HCEC 1CT (cell line): ENCODE measurements at places on chromosomes 11 and 22.

DNA sequence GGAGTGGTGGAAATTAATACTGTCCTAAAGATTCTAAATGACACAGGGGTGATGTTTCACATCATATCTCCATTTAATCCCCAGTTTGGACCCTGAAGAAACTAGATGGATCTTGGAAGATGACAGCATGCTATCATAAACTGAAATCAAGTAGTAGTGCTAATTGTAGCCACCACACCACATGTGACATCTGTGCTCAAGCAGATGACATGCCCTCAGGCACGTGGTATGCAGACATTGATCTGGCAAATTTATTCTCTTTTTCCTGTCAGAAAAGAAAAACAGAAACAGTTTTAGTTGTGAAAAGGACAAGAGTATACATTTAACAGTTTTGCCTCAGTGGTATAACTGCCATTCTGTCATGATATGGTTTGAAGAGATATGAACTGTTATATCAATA, 52.9 kb upstream of the PGR start:
- DNase-seq, result no peak

GRCh38 chr11:111954154-111954553, 17.0 kb downstream of the DIXDC1 start:
- no peak for DNase-seq

- DNase-seq, result no peak
These were observed 576 bp upstream of the SC5D start for GRCh38 chr11:121291896-121292494.

DNA sequence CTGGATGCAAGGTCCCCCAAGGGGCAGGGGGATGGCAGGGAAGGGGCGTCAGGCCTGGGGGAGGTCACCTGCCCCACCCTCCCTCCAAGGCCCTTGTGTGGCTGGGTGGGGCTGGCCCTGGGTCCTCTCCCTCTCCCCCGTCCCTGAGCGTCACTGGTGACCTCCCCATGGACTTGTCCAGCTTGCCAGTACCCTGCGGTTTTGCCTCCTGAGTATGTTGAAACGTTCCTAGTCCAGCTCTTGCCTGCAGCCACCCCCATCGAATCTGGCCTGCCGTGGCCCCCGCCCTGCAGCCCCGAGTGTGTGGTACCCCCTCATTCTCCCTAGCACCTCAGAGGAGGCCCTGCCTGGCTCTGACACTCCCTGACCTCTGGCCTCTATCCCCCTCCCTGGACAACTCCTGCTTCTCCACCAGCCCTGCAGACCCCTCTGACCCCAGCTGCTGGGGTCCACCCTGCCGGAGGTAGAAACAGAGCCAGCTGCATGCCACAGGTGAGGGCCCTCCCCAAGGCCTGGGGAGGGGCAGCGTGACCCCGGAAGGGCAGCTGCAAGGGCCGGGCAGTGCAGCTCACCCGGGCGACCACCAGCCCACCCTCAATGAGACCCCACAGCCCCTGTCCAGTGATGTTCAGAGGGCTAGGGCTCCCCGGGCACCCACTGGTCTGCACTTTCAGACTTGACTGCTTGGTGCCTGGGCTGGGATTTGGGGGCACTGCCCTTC, 4.1 kb upstream of the MUC6 start:
- DNase-seq, result peak; percentile 5

- no peak for DNase-seq
These were observed 182.3 kb downstream of the DSCAML1 start for GRCh38 chr11:117614728-117615127.

GRCh38 chr11:44306918-44307244, 3.1 kb downstream of the ALX4 start:
- no peak for DNase-seq

DNA sequence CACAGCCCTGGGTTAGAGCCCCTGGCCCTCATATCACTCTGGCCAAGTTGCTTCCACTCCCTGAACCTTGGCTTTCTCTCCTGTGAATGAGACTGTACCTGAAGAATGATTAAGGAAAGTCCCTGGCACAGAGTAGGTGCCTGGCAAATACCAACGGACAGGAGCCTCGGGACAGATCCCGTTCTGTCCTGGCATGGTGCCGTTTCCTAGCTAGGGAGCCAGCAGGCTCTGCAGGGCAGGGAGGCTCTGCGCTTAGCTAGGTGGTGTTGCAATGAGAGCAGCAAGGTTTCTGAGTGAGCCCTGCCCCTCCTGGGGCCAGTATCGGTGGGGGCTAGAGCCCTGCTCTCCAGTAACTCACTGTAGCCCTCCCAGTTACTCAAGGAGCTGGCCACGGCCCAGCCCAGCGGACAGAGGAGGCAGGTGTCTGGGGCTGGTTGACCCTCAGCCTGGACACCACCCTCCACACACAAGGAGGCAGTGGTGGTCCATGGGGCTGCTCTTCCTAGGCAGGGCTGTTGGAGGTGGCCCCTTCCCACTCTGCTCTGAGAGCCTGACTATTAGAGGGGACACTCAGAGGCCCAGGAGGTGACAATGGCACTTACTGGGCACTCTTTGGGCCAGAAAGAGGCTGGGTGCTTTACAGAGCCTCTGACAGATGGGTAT, 74.4 kb downstream of the NFAM1 start:
- DNase-seq, result no peak

DNA sequence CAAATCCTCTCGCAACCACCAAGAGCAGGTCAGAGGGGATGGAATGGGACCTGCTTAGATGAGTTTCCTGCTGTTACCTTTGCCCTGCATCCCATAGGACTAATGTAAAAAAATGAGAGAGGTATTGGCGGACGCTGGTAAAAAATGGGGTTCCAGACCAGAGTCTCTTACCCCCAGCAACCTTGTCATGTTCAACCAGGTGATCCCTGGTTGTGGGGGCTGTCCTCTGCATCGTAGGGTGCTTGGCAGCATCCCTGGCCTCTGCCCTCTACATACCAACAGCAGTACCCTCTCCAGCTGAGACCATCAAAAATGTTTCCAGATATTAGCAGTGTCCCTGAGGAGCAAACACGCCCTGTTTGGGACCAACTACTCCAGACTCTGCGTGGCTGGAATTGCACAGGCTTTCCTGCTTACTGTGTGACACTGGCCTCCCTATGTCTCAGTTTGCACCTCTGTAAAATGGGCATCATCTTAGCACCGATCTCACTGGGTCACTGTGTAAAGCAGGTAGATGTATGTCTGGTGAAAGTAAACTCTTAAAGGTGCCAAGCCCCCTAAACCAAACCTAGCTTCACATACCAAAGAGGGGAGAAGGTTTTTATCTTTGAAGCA, 1.5 kb downstream of the APOL6 start:
- no peak for DNase-seq

GRCh38 chr22:21919526-21920307, 32.9 kb downstream of the PPM1F start:
- DNase-seq, result no peak

DNA sequence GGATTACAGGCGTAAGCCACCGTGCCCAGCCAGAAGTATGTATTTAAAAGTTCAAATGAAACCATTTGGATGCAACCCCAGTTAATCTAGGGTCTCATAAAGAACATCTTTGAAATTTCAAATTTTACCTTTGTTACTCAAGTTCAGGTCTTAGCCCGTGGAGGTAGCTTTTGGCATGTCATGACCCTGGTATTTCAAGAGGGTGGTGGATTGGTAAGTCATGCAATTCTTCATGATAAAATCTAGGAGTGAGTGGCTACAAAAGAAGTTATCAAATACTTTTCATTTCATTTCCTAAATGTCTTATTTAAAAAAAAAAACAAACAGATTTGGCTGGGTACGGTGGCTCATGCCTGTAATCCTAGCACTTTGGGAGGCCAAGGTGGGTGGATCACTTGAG, 80.6 kb downstream of the ABTB2 start:
- no peak for DNase-seq

GRCh38 chr22:46012182-46012880, 35.4 kb upstream of the WNT7B start:
- no peak for DNase-seq

GRCh38 chr11:130358398-130358797, 43.7 kb upstream of the ZBTB44 start:
- DNase-seq, result no peak

GRCh38 chr11:5705688-5706087, 16.1 kb downstream of the TRIM22 start:
- peak; percentile 27 for DNase-seq

GRCh38 chr11:64492561-64492960, 98.5 kb upstream of the SLC22A12 start:
- no peak for DNase-seq

DNA sequence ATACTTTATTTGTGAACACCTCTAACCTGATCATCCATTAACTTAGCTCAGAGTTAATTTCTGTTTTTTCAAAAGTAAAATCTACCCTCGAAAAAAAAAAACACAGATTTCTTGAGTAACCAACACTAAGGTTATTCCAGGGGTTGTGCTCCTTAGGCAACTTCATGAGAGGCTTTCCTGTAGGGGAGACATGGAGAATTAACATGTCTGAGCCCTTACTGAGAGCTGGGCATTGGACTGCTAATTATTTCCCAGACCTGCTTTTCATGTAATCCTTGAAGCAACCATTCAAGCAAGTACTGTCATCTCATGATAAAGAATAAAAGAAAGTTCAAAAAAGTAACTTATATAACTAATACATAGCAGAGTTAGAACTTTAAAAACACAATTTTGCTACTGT, 13.5 kb upstream of the UPB1 start:
- DNase-seq, result no peak

GRCh38 chr11:120613264-120614226, 102.0 kb downstream of the GRIK4 start:
- no peak for DNase-seq

- no peak for DNase-seq
These were observed 5.1 kb downstream of the PRAME start for GRCh38 chr22:22553735-22554586.

DNA sequence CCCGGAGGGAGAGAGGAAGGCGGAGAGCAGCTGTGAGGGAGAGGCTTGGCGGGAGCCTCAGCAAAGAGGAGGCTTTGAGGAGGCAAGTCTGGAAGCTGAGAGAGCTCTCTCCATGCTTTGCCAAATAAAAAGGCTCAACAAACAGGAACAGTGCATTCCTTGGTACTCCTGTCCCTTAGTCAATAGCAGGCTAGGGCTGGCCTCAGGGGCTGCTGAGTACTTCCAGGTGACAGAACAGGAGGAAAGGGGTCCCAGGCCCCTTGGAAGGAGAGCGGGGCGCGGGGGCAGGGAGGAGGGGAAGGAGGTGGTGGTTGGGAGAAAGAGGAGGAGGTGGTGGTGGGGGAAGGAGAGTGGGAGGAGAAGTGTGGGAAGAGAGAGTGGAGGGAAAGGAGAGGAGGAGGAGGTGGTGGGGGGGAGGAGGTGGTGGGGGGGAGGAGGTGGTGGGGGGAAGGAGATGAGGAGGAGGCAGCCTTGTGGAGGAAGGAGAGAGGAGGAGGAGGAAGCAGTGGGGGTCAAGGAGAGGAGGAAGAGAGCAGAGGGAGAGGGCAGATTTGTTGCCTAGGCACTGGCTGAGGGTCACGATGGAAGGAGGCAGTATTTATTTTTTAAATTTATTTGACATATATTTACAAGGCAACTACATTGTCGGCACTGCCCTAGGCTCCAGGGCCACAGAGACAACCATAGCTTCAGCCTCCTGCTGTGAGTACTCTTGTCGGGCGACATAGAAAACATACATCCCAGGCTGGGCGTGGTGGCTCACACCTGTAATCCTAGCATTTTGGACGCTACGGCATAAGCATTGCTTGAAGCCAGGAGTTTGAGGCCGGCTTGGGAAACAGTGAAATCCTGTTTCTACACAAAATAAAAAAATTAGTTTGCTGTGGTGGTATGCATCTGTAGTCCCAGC, 74.2 kb upstream of the ZBED5 start:
- DNase-seq, result no peak

DNA sequence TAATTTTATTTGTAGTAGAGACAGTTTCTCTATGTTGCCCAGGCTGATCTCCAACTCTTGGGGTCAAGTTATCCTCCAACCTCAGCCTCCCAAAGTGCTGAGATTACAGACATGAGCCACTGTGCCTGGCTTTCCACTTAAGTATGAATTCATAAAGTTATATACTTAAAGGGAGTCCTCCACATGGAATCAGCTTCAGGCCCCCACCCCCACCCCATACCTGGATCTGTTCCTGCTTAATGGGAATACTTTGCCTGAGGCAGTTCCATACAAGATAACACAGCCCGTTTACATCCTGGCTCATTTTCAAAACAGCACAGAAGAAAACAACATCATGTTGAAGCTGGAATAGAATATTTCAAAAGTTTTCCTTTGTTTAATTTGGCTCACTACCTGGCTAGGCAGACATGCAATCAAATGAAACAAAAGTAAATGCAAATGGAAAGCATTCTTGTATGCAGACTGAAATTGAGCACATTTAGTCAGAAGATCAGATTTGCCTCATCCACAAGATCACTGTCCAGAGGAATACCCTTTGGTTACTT, 82.4 kb downstream of the FAT3 start:
- DNase-seq, result no peak

GRCh38 chr22:40728731-40729189, 49.5 kb downstream of the MCHR1 start:
- no peak for DNase-seq

GRCh38 chr11:58524232-58525036, 16.5 kb upstream of the OR5B21 start:
- peak; percentile 81 for DNase-seq

GRCh38 chr22:36937319-36938027, 24.0 kb downstream of the CSF2RB start:
- DNase-seq, result no peak

- DNase-seq, result no peak
These were observed 104.9 kb downstream of the ARFGAP2 start for GRCh38 chr11:47071791-47072261.

DNA sequence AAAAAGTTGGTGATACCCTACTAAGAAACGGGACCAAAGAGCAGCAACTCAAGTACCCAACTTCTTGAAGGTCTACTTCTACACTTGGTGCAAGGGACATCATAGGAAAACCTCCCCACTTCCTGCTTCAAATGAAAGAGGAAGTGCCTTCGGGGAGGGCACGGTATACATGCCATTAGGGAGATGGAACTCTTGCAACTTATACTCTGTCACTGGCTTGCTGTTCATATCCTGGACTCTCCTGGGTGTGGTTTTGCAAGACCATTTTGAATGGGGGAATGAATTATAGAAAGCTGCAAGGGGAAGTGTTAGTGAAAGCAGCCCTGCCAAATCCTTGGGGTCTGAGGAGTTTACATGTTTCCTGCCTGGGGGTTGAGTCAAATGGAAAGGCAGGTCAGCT, 41.9 kb downstream of the CSNK2A3 start:
- no peak for DNase-seq

DNA sequence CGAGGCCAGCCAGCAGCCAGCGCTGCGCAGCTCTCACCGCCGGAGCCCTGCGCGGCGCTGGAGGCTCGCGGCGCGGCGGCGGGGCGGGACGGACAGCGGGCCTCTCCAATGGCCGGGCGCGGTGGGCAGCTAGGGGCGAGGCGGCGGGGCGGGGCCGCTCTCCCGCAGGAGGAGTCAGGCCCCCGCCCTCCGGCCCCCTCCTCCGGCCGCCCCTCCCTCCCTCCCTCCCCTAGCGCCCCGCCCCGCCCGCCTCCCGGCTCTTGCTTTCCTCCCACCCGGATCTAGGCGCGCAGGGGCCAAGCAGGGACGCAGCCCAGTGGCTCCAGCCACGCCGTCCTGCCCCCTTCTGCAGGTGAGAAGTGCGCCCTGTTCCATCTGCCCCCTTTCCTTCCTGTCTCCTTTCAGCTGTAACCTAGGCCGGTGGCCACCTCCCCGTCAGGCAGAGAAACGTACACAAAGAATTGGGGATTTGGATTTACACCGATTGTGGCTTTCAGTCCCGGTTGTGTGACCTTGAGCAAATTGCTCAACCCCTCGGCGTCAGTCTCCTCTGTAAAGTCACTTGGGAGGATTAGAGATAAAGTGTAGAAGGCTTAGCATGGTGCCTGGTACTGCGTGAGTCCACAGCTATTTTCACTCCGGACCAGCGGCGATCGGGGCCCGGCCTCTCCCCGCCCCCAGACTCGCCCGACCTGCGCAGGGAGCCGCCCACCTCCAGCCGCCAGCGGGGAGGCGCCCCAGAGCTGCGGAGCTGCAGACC, at the start of gene FZD4:
Gene FZD4, minus strand, starts transcription at position 35 of the 760 bp plus-strand sequence. CDS start 310 bp downstream, outside the sequence.
- peak; percentile 91 for DNase-seq

GRCh38 chr11:110097459-110098012, 4.3 kb downstream of the ZC3H12C start:
- peak; percentile 42 for DNase-seq
